ENCODE measurements at places on chromosomes 12 and 14.

- no peak for DNase-seq
These were observed 19.1 kb downstream of the HDAC7 start for GRCh38 chr12:47800582-47800981.

DNA sequence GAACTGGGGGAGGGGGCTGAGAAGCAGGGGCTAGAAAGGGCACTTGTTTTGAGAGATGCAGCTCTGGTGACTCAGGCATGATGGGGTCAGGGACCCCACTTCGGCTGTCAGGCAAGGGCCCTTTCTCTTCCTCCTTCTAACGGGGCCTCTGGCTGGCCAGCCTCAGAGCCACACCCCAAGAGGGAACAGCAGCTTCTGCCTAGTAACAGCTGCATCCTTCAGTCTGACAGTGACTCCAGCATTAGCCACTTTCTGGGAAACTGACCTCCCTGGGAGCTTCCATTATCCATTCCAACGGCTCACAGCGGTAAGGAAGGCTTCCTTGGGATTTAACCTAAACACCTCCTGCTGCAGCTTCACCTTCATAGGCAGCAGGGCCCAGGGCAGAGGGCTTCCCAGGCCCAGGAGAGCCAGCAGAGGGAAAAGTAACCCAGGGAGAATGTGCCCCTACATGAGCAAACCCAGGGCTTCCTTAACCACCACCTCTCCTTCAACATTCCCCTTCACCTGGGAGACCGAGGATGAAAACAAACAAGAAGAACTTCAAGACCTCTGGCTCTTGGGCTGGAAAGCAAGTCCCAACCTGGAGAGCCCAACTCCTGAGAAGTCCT lies 2.7 kb downstream of the NCKAP5L start:
- DNase-seq: no peak

GRCh38 chr14:96267336-96267735 lies 11.3 kb downstream of the BDKRB1 start:
- no peak for DNase-seq

GRCh38 chr12:113756609-113757008 lies 209.5 kb downstream of the RBM19 start:
- no peak for DNase-seq

- DNase-seq: no peak
These were observed 1.4 kb downstream of the TMTC1 start for GRCh38 chr12:29782285-29782870.

- no peak for DNase-seq
These were observed 437.1 kb downstream of the NPAS3 start for GRCh38 chr14:33375786-33376185.

DNA sequence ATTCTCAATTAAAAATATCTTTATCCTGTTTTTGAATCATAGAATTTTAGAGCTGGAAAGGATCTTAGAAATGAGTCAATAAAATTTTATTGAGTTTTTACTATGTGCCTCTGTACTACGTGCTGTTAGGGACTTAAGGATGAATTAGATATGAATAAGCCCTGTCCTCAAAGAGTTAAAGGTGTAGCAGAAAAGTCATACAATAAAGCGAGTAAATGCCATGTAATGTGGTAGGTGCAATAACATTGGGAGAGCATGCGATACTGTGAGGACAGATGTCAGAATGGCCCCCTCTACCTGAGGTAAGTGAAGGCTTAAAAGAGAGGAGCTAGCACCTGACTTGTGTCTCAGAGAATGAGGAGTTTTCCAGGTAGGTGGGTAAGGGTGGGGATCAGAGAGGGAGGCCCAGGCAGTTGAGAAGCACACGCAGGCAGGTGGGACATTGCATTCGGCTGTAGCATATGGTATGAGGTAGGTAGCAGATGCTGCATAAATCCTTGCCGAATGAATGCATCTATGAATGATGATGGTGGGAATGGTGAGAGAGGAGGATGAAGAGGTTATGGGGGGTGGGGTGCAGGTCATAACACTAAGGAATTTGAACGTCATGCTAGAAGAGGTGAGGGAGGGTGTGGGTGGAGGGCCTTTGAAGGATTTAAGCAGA lies 35.4 kb upstream of the ATP23 start:
- DNase-seq: no peak

DNA sequence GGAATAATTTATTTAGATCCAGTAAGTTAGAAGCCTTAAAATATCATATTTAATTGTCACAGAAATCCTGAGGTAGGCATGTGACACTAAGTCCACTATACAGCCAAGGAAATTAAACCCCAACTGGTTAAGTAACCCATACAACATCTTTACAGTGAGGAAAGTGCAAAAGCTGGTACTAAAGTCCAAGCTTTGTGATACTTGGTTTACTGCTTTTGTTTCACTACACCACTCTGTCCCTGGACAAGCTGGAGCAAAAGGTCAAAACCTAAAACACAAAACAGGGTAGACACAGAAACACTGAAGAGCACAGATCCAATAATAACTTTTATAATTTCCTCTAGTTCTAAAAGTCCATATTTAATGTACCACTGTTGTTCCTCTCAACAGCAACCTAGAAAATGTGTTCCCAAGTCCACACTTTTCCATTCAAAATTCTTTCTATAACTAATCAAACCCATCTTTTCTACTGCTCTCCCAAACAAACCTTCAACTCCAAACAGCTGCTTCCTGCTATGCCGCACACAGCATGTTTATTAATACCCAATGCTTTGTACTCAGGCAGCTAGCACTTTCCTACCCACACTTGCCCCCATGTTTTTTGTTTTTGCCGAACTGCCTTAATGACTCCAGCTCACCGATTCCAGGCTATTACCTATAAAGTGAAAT lies 90.9 kb downstream of the MED13L start:
- DNase-seq: no peak

- DNase-seq: no peak
These were observed 48.4 kb downstream of the SLC4A8 start for GRCh38 chr12:51472984-51473383.

GRCh38 chr12:28517101-28517500 lies 326.8 kb downstream of the CCDC91 start:
- DNase-seq: no peak

- no peak for DNase-seq
These were observed 29.8 kb upstream of the C14orf180 start for GRCh38 chr14:104549536-104550339.

- no peak for DNase-seq
These were observed 32.8 kb downstream of the SH2B3 start for GRCh38 chr12:111438481-111438880.

- DNase-seq: no peak
These were observed 38.1 kb downstream of the BBS10 start for GRCh38 chr12:76310110-76310509.

DNA sequence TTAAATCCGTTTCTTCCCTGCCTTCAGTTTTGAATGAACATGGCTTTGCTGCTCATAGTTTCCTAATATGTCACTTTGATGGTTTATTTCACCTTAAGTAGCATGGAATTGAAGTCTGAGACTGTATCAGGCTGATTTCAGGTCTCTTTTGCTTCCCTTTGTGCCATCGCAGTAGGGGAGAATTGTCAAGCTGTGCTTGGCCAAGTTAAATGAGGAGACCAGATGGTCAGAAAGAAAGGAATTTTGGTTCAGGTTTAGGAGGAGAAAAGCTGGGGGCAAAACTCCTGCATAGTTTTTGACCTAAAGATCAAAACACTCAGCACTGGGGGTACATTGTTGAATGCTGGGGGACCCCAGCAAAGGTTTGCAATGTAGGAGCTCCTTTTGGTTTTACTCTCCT lies 398.4 kb downstream of the NUAK1 start:
- DNase-seq: no peak

- DNase-seq: no peak
These were observed 143.5 kb downstream of the SSPN start for GRCh38 chr12:26338586-26339572.

DNA sequence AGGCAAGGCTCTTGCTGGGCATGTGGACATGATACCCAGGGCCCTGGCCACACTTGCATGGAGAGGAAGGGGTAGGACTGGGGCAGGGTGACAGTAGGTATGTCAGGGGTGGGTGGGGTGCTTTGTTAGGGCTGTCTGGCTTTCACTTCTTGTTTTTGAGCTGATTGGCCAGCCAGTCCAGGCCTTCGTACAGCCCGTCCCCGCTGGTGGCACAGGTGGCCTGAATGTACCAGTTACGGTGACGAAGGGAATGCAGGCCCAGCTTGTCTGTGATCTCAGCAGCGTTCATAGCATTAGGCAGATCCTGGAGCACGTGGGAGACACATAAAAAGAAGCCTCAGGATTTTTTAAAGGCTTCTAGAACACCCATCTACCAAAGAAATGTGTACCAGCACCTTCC lies 13.5 kb upstream of the FKBP11 start:
- DNase-seq: no peak

GRCh38 chr12:31322801-31323207 lies 3.1 kb downstream of the SINHCAF start:
- DNase-seq: no peak

DNA sequence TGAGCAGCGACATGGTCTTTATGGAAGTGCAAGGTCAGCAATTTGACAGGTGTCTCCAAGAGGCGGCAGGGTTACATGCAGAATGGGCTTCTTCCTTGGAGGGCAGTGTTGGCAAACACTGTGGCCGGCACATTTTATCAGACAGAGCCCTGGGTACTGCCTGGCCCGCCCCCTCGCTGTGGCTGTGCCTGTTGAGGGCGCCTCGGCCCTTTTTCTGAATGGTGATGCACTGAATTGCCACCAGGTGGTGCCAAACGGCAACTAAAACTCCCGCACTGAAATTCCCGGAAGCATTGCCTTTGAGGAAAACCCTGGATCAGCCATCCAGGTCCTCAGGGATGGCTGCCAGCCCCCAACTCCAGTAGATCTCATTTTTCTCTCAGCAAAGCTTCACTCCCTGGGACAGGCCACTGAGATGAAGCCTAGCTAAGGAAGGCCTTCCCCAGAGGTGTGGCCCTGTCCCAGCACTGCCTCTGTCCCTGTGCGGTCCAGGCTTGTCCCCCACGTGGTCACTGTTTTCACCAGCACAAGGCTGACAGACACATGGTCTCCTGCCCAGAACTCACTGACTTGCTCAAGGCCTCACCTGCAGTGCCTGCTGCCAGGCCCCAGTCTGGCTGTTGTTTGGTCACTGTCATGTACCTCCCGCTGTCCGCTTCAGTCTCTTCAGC lies 73.6 kb downstream of the TESC start:
- DNase-seq: peak; percentile 33

DNA sequence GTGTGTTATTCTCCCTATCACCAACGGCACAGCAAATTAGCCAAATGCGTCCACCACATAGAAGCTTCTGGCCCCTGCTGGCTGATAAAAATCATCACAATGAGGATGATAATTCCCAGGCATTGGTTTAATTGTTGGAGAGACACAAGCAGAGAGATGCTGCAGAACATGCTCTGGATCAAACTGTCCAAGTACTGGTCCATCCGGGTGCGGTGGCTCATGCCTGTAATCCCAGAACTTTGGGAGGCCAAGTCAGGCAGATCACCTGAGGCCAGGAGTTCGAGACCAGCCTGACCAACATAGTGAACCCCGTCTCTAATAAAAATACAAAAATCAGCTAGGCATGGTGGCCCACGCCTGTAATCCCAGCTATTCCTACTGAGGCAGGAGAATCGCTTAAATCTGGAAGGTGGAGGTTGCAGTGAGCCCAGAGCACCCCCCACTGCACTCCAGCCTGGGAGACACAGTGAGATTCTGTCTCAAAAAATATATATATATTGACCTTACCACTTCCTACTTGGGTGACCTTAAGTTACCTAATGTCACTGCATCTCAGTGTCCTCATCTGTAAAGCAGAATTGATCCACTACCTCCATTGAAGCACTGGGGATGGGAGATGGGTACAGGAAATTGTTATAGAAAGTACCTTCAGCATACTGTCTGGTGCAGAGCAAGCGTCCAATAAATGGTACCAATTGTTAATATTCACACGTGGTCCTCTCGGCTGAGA lies 83.7 kb upstream of the EGLN3 start:
- DNase-seq: no peak

- no peak for DNase-seq
These were observed 120.1 kb downstream of the SMOC1 start for GRCh38 chr14:69999261-69999674.

DNA sequence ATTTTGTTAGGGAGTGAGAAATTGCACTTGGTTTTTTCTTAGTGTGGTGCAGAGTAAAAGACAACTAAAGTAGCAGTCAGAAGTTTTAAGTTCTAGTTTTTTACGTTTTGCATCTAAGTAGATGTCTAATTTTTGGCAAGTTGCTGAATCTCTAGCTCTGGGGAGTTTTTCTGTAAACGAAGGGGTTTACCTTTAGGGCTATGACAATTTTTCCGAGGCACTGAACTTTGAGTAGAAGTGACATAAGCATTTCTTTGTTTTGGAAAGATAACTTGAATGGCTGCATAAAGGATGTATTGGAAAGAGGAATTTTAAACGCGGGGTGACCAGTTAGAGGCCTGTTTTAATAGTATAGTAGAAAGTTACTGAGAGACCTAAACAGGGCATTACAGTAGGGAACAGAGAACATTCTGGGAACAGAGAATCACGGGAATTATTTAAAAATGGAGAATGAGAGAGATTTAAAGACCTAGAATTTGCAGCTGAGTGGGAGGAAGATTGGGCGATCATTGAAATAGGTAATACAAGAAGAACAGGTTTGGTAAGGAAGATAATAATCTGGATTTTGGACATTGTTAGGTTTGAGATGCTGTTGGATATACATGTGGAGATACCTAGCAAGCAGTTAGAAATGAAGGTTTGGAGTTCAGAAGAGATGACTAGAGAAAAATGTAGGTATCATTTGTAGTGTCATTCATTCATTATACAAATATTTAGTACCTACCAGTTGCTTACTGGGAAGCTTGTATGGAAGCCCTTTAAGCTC lies 1.2 kb downstream of the ZNF410 start:
- DNase-seq: no peak

DNA sequence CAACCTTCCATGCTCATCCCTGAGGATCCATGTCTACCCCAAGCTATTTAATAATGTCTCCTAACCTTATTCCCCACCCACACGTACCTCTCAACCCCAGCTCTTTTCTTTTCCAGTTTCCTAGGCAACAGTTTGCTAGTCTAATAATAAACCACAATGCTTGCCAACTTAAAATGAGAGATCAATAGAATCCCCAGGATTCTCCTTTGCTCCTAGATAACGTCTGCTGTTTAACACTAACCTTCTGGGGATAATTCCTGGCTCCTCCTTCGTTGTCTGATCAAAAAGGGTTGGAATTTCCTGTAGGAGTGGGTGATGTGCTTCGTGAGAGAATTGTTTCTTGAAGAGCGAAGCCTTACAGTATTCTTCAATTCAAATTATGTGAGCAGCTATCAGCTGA lies 42.2 kb upstream of the DBX2 start:
- DNase-seq: no peak

- no peak for DNase-seq
These were observed 115.6 kb downstream of the LRIG3 start for GRCh38 chr12:58804749-58805148.

Data from T-helper 1 cell (primary cell).